ENCODE measurements at places on chromosomes 13 and 19.

GRCh38 chr13:74288361-74288911, 154.2 kb upstream of the KLF12 start:
- peak overlapping the region; percentile 72 for H3K4me3 ChIP-seq
- peak overlapping the region; percentile 85 for H3K27ac ChIP-seq
- DNase-seq = no peak
- H3K36me3 ChIP-seq = no peaks in the 10 kb centered on the region

DNA sequence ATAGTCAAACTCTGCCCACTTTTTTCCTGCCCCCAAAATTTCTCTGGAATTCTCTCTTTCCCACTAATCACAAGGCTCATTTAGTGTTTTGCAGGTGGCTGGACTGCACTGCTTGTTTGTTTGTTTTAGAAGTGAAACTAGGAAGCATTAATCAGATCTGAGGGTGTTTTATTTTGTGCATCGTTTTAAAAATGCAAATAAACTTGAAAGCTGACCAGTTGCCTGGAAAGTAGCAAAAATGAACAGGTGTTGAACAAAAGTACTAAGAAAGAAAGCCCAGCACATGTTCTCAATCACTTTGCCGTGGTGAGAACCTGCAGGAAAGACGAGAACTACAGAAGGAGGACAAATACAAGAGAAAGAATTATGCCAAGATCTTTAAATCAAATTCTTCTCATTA, 365.5 kb downstream of the PCDH9 start:
- H3K4me1 ChIP-seq = peaks cover 3% of the 10 kb centered on the region
- H3K36me3 ChIP-seq = no peaks in the 10 kb centered on the region
- no peaks in the 10 kb centered on the region for H3K27me3 ChIP-seq
- DNase-seq = no peak

- H3K27ac ChIP-seq = peak overlapping the region; percentile 48
- peaks cover 30% of the 10 kb centered on the region for H3K4me1 ChIP-seq
- H3K27me3 ChIP-seq = no peaks in the 10 kb centered on the region
- DNase-seq = no peak
These were observed 1.3 kb downstream of the TPP2 start for GRCh38 chr13:102598061-102598460.

- H3K4me1 ChIP-seq = peaks cover 16% of the 10 kb centered on the region
- H3K27me3 ChIP-seq = no peaks in the 10 kb centered on the region
- no peak overlapping the region for H3K27ac ChIP-seq
- DNase-seq = no peak
- no peak overlapping the region for H3K4me3 ChIP-seq
These were observed 2.3 kb downstream of the ZNF414 start for GRCh38 chr19:8511573-8512101.

- no peak overlapping the region for H3K4me3 ChIP-seq
- no peak for DNase-seq
- no peak overlapping the region for H3K27ac ChIP-seq
- peaks cover 3% of the 10 kb centered on the region for H3K36me3 ChIP-seq
- H3K27me3 ChIP-seq = peaks cover 9% of the 10 kb centered on the region
- no peaks in the 10 kb centered on the region for H3K4me1 ChIP-seq
These were observed 167.2 kb upstream of the SERP2 start for GRCh38 chr13:44206434-44206833.

Measured in stimulated activated naive B cell treated with anti-CD40 and anti-IgM and Interleukin-4, amounts not matched to agents 10 μg/mL and 1 μg/mL and 100 μg/mL, for 72 hours (primary cell).